ENCODE measurements at places on chromosomes 13 and 19.

DNA sequence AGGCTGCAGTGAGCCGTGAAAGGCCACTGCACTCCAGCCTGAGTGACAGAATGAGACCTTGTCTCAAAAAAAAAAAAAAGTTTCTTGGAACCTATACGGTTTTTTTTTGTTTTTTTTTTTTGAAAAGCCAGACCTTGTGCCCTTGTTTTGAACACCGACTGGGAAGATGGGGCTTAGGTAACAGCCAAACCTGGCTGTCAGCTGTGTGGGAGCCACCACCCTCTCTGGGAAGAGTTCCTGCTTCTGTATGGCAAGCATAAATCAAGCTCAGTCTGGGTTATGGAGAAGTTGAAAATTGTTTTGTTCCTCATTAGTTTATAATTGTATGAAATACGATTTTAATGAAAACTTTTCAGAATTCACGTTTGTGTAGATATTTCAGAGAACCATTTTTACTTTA is 39.5 kb downstream of the MPHOSPH8 start:
- DNase-seq, result no peak

GRCh38 chr13:69904784-69905183 is 202.8 kb upstream of the ATXN8OS start:
- DNase-seq, result no peak

DNA sequence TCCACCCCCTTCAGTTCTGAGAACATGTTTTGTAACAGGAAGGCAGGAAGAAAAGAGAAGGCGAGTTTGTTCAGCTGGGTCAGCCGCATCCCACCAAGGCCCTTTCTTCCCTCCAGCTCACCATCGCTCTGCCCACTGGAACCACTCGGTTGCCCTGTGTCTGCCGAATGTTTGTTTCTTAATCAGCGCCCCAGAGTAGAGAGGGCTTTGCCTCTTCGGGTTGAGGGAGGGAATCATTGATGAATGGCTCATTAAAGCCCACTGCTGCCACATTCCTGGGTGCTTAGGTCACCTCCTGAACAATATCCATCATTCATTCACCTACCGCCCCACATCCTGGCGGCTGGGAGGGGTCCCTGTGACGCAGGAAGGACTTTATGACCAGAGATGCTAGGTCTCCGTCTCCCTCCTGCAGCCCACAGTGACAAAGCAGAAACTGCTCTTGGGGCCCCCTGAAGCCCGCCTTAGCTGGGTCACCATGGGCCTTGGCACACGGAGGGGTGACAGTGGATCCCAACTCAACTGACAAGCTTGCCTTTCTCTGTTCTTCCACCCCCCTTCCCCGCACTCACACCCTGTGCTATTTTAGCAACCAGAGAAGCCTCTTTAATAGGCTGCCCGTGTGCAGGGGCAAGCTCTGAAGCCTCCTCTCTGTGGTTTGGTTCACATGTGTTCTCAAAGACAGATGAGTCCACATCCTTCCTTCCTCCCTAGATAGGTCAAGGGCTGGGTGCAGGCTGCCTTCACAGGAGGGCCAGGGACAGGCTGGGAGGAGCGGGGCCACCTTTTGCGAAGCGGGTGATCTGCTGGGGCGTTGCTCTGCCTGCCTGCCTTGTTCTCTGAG is 46.2 kb downstream of the ACTN4 start:
- no peak for DNase-seq

- peak; percentile 81 for DNase-seq
Measured at GRCh38 chr13:97502181-97502580, 68.2 kb downstream of the RAP2A start.

GRCh38 chr13:111900390-111901131 is 166.4 kb upstream of the SOX1 start:
- DNase-seq, result peak; percentile 80

DNA sequence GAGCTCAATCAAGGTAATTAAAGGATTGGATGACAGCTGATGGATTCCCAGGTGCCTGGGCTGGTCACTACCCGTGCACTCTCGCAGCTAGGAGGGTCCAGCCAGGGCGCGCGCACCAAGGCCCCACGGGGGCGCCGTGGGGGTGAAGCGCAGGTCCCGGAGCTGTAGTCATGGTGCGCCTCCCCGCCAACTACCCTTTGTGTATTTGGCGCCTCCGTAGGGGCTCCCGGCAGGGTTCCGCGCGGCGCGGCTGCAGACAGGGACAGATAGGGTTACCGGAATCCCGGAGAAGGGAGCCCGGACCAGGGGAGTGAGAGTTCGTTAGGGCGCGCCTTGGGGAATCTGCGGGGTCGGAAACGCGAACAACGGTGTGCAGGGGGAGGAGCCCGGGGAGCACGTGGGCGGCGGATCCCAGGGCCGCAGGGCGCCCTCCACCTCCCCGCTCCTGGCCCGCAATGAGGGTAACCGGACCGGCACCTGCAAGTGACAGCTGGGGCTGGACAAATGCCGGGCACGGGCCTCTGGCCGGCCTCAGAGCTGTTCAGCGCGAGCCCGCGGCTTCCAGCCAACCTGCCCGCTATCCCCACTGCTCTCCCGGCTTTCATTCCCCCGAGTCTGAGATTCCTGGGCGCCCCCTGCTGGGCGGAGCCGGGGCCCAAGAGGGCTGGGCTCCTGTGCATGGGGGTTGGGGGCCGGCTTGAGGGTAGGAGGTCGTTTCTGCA is 3.4 kb upstream of the PRAM1 start:
- peak; percentile 67 for DNase-seq

DNA sequence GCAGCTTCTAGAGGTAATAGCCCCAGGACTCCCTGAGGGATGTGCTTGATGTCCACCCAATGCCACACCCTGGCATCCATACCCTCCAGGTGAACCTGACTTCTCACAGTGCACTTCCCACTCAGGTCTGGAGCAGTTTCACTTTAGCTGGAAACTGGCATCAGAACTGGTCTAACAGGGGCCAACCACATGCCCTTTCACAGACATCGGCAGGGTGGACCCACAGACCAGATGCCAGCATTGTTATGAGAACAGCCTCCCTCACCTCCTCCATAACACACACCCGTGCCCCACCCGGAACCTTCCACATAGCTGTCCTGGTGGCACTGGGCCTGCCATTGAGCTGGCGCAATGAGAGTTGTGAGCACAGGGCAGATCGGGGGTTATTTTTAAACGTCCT is 77.4 kb upstream of the GPR12 start:
- DNase-seq, result no peak

GRCh38 chr13:19862481-19863313 is 752 bp downstream of the ZMYM5 start:
- DNase-seq, result peak; percentile 34

DNA sequence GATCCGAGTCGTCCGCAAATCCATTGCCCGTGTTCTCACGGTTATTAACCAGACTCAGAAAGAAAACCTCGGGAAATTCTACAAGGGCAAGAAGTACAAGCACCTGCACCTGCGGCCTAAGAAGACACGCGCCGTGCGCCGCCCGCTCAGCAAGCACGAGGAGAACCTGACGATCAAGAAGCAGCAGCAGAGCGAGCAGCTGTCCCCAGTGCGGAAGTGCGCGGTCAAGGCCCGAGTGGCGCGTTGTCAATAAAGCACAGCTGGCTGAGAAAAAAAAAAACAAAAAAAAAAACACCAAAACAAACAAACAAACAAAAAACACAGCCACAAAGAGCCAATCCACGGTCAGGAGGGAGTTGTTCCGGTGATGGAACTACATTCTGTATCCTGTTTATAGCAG is 4.7 kb upstream of the GNA15 start:
- DNase-seq, result no peak

GRCh38 chr13:107284173-107284572 is 716.2 kb upstream of the ARGLU1 start:
- no peak for DNase-seq

DNA sequence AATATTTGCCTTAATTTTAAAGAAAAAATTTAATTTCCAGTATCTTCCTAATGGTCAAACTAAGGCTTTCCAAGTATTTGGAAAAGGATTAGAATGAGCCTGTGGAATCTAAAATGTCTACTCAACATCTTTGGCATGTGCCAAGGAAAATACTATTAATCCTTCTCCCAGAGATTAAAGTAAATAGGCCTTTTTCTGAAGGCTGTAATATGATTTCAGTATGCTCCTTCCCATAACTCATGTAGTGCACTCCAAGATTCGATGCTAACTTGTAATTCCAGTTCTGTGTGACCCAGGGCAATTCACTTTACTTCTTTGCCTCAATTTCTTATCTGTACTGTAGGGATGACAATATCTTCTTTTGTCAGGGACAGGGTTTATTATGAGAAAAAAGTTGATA is 196.9 kb downstream of the ZIC5 start:
- DNase-seq, result no peak

DNA sequence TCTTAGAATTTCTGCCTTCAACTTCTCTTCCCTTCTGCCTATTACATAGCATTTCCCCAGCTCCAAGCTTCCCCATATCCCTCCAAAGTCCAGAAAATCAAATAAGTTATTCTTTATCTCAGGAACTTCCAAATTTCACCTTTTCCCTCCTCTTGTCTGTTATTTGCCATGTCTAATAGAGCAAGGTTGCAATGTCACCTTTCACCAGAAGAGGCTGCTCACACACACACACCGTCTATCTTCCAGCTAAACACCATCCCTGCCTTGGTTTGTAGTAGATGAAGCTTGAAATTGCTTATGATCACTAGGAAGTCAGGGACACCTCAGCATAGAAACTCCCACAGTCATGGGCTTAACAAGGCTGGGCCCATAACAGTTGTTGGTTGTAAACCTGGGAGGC is 48.4 kb downstream of the ZNRF4 start:
- DNase-seq, result no peak

- DNase-seq, result no peak
Measured at GRCh38 chr19:56110515-56111448, 10.3 kb downstream of the ZNF787 start.

DNA sequence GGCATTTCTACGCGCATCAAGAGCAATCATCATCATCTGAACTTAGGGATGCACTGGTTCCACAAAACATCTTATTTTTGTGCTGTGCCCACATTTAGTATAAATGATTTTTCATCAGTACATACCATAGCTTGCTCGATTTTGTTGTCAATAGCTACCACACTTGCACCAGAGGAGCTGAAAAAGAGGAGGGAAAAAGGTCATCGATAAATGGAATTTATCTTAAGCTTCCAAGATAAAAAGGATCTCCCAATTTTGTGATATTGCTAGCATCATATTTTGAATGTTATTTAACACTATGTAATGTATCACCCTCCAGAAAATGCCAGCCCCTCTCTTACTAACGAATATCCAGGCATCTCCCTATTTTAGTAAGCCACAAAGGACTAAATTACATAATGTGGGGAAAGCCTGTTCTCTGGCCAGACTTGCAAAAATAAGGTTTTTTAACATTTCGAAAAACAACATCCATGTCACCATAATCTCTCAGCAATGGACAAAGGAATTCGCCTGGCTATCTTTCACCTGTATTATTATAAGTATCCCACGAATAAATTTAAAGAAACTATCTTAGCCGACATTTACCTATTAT is 62.4 kb downstream of the SERP2 start:
- DNase-seq, result no peak

- DNase-seq, result peak; percentile 9
Measured at GRCh38 chr19:56404705-56405056, 549 bp downstream of the ZNF583 start.

- no peak for DNase-seq
Measured at GRCh38 chr13:73998631-73999030, 135.6 kb downstream of the KLF12 start.

- no peak for DNase-seq
Measured at GRCh38 chr19:31678421-31678820, 329.2 kb upstream of the TSHZ3 start.

DNA sequence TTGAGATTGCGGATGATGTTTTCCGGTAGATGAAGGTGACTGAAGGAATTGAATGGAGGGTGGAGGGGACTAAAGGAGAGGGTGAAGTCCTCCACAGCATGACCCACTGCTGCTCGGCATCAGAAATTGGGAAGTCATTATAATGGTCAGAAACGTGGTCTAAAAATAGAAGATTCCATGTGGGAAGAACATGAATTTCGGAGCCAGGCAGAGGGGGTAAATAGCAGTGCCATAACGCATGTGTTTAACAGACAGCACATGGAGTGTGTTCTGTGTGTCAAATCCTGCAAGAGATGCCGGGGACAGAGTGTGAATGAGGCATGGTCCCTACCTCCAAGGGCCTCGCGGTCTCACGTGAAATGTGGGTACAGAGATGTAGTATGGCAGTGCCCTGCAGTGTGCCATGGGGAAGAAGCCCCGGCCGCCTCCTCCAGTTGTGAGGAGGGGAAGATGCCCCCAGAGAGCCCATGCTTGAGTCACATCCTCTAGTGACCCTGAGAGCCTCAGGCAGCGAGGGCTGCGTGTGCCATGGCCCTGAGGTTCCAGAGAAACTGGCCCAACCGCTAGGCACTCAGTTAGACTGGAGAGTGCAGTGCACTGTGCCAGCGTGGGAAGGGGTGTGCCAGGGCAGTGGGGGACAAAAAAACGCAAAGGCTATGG is 106.1 kb downstream of the COL4A2 start:
- DNase-seq, result no peak

DNA sequence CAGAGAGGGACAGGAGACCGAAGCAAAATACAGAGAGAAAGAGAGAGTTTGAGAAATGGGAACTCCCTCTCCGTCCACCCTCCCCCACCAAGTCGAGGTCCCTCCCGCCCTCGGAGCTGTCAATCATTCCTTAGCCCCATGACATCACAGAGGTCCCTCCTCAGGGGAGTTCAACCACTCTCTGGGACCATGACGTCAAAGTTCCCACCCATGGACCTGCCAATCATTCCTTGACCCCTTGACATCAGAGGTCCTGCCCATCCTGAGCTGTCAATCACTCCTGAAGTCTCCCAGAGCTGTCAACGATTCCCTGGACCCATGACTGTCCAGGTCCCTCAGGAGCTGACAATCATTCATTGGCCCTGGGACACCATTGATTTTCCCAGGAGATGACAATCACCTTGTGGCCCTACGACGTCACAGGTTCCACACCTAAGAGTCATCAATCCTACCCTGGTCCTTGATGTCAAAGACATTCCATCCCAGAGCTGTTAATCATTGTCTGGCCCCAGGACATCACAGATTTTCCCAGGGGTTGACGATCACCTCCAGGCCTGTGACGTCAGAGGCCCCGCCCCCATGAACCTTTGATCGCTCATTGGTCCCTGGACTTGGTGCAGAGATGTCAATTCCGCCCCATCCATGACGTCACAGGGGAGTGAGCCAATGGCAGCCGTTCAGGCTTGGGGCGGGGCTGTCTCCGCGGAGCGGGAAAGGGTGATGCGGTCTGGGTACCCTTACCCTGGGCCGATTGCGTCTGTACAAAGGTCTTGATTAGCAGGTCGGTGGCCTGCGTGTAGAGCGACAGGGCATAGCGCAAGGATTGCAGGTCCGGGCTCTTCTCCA is 61.7 kb downstream of the COLGALT1 start:
- DNase-seq, result no peak

DNA sequence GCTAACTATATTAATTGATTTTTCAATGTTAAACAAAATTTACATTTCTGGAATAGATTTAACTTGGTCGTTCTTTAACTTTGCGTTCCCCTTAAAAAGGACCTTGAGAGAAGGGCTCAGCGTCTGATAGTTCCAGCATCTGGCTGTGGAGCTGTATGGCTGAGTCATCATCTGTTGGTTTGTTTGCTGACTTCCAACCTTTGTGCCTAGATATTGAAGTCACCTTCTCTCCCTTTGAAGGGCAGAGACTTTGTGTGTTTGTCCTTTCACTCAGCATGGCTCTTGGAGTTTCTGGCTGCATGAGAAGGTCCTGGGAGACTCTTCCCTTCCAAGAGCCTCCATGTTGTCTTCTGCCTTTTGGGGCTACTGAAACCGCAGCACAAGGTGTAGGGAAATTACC is 16.6 kb upstream of the IRS2 start:
- no peak for DNase-seq
